ENCODE measurements at places on chromosomes 3 and 15. TPM values are rescaled to one million over a fixed set of nuclear protein-coding genes. Genes with fewer than 3 reads are reported as not detected.

The DPPA2 gene
- total RNA-seq, result not detected

The CCR8 gene
- total RNA-seq, result 0.51 TPM

GRCh38 chr15:89947385-89947784 lies 34.6 kb upstream of the ARPIN start:
- DNase-seq, result no peak

GRCh38 chr3:12981306-12982275 lies 91.6 kb downstream of the IQSEC1 start:
- no peak for DNase-seq

DNA sequence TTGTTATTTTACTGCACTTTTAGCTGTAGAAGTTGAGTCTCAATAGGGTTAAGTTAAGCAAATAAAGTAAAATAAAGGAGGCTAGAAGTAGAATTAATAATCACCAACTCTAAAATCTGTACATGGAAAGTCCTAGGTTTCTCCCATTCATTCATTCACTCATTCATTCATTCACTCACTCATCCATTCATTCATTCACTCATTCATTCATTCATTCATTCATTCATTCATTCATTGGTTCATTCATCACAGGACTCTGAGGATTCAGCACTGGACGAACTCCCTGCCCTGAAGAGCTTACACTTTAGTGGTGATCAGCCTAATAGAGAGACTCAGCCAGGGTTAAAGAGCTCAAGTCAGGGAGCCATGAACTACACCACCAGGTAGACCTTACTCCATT lies 4.5 kb upstream of the LSG1 start:
- DNase-seq, result no peak

GRCh38 chr15:46110755-46111154 lies 475.9 kb downstream of the SQOR start:
- DNase-seq, result no peak

GRCh38 chr3:113533534-113533892 lies 1.2 kb downstream of the SIDT1 start:
- DNase-seq, result peak; percentile 56
